Stimulated activated CD4-positive, alpha-beta T cell treated with anti-CD3 and anti-CD28 coated beads, Interleukin-12 subunit alpha, Interleukin-12 subunit beta, amount 100 ng/mL, for 48 hours (primary cell): ENCODE measurements at places on chromosomes 3 and 15.

DNA sequence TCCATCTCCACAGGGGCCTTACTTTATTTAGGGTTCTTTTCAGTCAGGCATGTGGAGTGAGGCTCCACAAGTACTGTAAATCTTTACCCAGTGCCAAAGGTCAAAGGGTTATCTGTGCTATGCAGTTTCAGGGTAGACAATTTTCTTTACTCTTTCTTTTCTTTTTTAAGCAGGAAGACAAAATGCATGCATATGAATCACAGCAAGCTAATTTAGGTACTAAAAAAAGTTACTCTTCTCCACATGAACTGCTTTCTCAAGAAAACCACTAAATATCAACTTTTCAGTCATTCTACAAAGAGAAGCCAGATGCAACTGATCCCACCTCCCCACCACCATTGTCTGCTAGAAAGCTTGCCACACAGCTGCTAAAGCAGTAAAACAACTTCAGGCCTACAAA is 73.3 kb upstream of the PYGO1 start:
- no peak for DNase-seq

- no peak for DNase-seq
Observed at GRCh38 chr3:9185701-9186100, 63.7 kb downstream of the SRGAP3 start.

GRCh38 chr3:100429187-100429716 is 27.9 kb downstream of the LNP1 start:
- DNase-seq = no peak

DNA sequence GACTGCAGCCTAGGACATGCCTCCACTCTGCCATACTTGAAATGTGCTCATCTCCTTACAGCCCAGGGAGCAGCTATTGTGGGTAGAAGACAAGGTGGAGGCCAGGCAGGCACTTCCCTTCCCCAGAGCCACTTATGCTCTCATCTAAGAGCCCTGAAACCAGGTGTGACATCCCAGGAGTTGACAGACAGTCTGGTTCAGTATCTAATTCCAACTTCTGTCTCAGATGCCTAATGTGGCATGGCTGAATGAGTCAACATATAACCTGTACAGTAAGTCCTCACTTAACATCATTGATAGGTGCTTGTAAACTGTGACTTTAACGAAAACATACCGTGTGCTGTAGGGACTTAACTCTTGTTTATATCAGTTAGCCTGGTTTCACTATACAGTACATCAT is 1.2 kb upstream of the CAPN3 start:
- no peak for DNase-seq

- no peak for DNase-seq
Observed at GRCh38 chr3:29605845-29606244, 325.0 kb downstream of the RBMS3 start.

DNA sequence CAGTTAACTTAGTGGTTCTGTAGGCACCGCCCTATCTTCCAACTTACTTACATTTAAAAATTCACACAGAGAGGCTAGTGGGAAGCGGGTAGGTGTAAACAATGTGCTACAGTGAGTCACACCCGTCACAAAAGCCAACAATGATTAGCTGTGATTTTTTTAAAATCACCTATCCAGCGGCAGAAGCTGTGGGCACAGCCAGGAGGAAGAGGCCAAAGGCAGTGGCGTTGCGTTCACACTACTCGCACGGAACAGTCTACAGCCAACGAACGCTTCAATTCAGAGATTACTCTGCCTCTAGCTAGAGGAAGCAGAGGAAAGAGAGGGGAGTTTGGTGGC is 2.5 kb upstream of the NLGN1 start:
- DNase-seq = no peak

GRCh38 chr3:58254144-58254543 is 16.6 kb downstream of the ABHD6 start:
- no peak for DNase-seq

DNA sequence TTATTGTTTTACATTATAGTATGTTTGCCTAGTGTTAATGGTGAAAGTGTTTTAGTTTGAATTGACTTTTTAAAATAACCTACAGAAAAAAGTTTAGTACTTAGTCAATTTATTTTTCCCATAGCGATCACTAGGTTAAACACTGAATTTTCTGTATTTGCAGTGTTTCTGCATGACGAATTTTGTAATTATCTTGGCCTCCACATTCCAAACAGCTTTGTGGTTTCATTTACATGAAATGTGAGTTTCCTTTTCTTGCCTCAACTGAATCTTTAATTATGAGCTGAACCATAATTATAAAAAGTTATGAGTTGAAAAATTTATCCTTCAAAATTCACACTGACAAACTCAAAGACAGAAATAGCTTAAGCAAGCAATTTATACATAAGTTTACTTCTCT is 235.5 kb downstream of the CTNNB1 start:
- DNase-seq = no peak

- DNase-seq = no peak
Observed at GRCh38 chr15:101051291-101052030, 132.3 kb downstream of the LRRK1 start.

- DNase-seq = no peak
Observed at GRCh38 chr15:28103831-28104230, 4.7 kb upstream of the OCA2 start.

DNA sequence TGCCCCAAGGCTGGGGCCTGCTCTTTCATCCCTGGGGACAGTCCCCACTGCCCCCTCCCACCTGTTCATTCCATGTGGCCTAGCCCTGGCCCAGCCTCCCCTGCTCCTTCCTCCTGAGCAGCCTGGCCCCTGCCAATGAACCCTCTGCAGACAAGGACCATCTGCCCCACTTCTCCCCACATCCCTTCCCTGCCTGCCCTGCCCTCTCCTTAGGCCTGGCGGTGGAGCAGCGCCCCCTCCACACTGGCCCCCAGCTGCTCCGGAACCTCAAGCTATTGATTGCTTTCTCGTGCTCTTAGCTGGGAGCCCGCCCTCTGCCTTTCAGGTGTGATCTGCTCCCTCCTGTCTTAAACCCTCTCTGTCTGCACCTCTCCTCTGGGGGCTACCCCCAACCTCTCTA is 8.0 kb downstream of the PLXNA1 start:
- no peak for DNase-seq

DNA sequence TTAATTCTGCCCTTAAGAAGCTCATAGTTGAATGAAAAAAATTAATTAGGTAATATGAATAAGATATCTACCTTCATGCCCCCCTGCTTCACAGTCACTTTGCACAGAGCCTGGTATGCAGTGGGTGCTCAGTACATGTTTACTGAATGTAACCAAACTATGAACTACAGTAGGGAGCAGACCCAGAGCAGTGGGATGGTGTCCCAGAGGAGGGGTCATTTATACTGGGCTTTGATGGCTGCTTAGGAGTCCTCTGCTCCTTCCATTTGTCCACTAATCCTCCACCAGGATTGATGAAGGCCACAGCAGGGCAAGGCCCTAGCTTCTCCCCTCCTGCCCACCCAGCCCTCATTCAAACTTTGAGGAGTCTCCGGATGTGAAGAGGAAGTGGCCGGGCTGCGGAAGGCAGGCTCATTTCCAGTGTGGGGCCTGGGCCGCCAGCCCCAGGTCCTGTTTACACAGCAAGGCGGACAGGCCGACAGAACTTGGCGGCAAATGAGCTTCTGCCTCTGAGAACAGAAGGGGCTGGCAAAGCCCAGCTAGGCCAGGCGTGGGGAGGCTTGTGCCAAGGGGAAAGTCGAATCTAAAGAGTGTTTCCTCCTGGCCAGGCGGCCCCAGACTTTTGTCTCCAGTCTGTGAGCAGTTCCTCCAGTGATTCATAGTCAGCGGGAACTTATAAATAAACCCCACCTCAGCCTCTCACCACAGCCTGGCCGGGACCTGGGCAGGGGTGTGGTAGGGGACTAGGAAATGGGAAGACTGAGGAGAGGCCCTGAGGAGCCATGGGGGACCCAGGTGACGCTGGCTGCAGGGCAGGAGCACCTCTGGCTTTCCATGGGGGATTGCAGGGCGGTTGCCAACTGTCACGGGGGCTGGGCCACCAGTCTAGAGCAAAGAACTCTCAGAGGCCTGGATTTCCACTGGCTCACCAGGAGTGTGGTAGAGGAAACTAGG is 51.6 kb upstream of the LCTL start:
- DNase-seq = no peak

- no peak for DNase-seq
Observed at GRCh38 chr3:141184430-141184829, 47.2 kb upstream of the PXYLP1 start.

GRCh38 chr3:148420242-148420641 is 277.5 kb upstream of the AGTR1 start:
- no peak for DNase-seq

DNA sequence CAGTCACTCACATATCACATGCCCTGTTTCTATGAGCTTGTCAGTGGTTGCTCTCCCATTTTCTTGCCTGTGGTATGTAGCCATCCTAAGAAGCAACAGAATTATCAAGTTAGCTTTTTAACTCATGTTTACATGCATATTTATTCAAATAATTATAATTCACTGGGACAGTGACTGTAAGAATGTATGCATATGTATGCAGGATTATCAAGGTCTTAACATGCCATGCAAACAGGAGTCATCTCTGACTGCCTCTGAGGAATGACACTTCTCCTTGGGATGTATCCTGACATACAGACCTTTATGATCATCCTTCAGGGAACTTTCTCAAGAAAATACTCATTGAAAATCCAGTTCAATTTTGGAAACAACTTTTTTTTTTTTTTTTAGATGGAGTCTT is 240.9 kb downstream of the CPNE4 start:
- DNase-seq = no peak

DNA sequence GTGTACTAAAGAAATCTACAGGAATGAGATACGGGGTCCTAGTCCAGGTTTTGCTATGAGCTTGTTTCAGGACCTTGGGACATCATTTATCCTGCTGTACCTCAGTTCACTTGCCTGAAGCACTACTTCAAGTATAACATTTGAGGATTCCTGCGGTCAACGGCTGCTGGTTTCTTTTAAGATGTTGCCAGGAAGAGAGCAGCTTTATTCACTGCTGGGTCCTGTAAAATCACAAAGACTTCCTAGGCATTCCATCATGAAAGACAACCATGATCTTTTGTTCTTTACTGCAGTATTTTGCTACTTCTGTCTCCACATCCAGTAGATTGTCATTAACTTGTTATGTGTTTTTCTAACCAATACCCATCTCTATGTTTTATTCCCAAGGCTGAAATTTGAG is 61.0 kb upstream of the PYDC2 start:
- no peak for DNase-seq

- DNase-seq = no peak
Observed at GRCh38 chr3:134029734-134030378, at the start of gene SLCO2A1. TSS of gene SLCO2A1 (minus strand) at chr3:134029925. CDS start at chr3:134029802, 123 bp downstream.

DNA sequence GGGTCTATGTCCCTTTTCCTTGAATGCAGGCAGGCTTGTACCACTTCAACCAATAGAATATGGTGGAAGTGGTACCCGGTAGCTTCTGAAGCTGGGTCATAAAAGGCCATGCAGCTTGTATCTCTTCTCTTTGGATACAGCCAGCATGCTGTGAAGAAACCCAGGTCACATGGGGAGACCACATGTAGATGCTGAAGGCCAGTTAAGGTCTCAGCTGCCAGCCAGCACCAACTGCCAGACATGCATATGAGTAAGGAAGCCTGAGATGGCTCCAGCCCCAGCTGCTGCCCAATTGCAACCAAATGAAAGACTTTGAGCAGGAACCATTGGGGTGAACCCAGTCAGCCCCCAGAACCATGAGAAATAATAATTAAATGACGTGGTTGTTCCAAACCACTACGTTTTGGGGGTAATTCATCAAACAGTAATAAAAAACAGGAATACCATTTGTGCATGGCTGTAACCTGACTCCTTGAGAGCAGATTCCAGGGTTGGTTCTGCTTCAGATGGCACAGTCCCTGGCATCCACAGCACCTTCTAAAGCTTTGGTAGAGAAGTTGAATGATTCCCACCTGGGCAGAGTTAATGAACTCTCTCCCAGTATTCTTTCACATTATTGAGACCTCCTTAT is 3.8 kb downstream of the RBP2 start:
- DNase-seq = no peak

GRCh38 chr3:190865828-190866227 is 3.3 kb upstream of the GMNC start:
- DNase-seq = no peak

DNA sequence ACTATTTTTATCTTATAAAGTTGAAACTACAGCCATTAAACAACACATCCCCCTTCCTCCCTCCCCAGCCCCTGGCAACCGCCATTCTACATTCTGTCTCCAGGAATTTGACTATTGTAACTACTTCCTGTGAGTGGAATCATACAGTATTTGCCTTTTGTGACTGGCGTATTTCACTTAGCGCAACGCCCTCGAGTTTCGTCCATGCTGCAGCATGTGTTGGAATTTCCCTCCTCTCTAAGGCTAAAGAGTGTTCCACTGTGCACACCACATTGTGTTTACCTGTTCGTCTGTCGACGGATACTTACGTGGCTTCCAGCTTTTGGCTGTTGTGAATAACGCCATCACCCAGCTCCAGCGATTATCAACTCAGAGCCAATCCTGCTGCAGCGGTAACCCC is 52.0 kb upstream of the DLG1 start:
- no peak for DNase-seq

- no peak for DNase-seq
Observed at GRCh38 chr3:185887066-185887465, 50.7 kb downstream of the TRA2B start.

- DNase-seq = peak; percentile 46
Observed at GRCh38 chr15:66946578-66947164, 118.7 kb upstream of the SMAD3 start.

DNA sequence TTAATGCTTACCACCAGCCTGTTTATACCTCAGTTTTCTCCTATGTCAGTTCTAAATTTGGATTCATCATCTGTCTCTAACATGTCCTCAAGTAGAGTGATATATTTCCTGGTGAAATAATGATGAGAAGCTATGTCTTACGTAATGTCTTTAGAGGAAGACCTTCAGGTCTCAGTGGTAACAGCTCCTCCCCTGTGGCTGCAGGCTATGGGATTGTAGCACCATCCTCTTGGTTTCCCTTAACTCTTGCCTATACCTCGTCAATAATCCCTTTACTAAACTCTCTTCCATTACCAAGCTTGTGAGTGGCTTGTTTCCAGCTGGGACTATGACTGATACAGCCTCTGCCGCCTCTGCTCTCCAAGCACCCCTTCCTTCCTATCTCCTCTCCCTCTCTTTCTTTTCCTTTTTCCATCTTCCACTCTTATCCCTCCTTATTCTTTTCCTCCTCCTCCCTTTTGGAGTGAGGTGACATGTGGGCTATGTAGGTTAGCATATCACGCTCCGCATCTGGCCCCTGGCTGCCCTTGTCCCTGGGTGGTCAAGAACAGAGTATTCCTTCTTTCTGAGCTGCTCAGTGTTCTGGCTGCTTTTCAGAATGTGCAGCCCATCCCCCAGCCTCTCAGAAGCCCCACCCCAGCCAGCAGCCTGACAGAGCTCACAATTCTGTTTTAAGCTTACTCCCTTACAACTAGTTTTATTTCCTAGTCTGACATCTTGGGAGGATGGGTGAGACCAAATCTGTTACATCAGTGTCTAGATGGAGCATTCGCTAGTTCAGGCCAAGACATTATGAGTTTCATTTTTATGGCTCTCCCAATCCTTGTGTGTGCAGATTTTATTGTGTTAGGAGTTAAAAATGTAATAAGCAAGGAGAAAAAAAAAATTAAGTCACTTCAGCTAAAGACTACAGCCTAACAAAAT is 75.0 kb upstream of the RNU6-1 start:
- DNase-seq = no peak
